ENCODE measurements at places on chromosomes 13 and 19.
A peak's percentile ranks its signal among the peaks of the same experiment; 100 is the strongest.

- no peak for DNase-seq
These were observed 64.4 kb downstream of the B3GLCT start for GRCh38 chr13:31264151-31264550.

DNA sequence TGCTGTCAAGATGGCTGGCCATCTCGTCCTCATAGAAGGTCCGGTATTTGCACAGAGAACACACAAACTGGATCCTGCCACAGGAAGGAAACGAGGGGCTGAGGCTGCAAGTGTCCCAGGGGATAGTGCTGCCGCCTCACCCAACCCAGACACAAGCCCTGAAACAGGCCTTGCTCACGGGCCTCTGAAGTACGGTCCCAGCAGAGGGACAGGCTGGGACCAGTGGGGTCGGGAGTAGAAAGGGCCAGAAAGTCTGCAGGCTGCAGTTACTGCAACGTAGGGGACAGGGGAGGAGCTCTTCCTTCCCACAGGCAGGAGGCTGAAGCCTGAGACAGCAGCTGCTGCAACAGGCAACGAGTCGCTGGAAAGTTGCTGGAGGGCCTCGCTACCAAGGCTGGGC lies 18.2 kb upstream of the AKAP8 start:
- no peak for DNase-seq

GRCh38 chr19:42217520-42218437 lies at the start of gene DEDD2:
DEDD2 (minus strand) TSS chr19:42217677; CDS start chr19:42217007, 670 bp downstream.
- peak; percentile 98 for DNase-seq

DNA sequence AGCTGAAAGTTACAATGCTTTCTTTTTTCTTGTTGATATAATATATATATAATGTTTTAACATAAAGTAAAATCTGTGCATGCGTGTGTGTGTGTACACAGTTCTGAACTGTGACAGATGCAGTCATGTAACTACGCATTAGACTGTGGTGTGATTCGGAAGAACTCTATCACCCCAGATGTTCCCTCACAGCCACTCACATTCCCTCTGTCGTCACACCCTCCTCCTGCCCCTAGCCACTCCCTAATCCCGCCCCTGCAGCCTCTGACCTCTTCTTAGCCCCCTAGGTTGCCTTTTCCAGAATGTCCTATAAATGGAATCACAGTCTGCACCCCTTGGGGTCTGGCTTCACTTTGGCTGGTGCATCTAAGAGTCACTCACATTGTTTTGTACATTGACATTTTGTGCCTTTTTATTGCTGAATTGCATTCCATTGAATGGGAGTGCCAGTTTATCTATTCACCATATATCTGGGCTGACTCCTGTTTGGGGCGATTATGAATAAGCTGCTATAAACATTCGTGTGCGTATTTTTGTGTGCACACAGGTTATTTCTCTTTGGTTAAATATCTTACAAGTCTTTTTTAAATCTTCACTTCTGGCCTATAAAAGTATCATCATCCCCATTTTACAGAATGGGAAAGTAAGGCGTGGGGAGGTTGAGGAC lies 20.4 kb downstream of the DHRS12 start:
- DNase-seq: no peak

GRCh38 chr13:114073881-114074612 lies 58.4 kb downstream of the RASA3 start:
- DNase-seq: no peak

GRCh38 chr19:11887611-11888531 lies at the start of gene ZNF69:
ZNF69 (plus strand) TSS chr19:11887782; CDS start chr19:11887924, 142 bp downstream.
- peak; percentile 90 for DNase-seq

DNA sequence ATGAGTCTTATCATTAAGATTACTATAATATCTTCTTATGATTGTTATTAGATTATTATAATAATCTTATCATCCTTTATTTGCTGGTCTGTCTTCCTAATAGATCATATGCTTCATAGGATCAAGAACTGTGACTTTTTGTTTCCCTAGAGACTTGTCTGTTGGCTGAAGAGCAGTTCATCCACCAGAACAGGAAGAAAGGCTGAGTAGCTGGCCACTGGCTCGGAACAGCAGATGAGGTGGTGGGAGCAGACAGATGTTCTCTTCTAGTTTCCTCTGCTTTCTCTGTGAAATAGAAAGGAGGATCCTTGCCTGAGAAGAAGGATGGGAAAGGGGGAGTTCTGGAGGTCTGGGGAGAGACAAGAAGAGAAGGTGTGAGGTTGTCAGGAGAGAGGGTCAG lies 120.0 kb downstream of the CCNA1 start:
- no peak for DNase-seq

DNA sequence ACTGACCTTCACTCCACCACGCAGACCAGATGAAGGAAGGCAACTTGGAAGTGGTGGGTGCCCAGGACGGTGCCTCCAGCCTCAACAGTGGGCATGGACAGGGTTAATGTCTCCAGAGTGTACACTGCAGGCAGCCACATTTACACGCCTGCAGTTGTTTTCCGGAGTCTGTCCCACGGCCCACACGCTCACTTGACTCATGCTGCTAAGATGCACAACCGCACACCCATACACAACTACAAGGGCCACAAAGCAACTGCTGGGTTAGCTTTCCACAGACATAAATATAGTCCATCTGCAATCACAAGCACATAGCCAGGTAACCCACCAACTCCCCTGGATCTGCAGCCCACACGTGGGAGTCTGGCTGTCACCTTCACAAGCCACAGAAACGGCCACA lies 12.6 kb upstream of the AXL start:
- DNase-seq: no peak

DNA sequence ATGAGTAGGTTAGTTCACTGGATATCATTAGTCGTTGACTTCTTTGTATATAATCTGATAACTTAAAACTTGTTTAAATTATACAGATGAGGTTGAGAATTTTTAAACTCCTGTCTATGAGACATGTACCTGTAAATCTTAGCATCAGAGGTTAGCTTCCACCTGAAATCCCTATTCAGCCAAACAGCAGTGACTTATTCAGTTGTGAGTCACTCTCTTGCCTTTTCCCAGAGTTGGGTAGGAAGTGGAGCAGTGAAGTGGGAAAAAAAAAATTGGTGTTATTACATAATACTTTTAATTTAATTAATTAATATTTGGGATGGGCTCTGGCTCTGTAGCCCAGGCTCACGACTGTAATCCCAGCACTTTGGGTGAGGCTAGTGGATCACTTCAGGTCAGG lies 32.9 kb downstream of the ZNF701 start:
- DNase-seq: no peak

DNA sequence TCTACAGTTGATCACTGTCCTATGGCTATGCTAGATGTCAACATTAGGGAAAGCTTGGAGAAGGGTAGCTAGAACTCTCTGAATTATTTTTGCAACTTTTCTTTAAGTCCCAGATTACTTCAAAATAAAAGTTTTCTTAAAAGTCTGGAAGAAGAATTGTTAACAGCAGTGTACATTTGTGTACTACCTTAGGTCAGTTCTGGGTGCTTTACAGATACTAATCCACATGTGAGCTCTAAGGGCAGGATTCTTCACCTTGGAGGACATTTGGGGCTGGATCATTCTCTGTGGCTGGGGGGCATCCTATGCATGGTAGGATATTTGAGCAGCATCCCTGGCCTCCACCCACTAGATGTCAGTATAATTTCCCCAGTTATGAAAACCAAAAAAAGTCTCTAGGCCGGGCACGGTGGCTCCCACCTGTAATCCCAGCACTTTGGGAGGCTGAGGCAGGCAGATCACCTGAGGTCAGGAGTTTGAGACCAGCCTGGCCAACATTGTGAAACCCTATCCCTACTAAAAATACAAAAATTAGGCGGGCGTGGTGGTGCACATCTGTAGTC lies 2.8 kb downstream of the BRME1 start:
- DNase-seq: no peak

DNA sequence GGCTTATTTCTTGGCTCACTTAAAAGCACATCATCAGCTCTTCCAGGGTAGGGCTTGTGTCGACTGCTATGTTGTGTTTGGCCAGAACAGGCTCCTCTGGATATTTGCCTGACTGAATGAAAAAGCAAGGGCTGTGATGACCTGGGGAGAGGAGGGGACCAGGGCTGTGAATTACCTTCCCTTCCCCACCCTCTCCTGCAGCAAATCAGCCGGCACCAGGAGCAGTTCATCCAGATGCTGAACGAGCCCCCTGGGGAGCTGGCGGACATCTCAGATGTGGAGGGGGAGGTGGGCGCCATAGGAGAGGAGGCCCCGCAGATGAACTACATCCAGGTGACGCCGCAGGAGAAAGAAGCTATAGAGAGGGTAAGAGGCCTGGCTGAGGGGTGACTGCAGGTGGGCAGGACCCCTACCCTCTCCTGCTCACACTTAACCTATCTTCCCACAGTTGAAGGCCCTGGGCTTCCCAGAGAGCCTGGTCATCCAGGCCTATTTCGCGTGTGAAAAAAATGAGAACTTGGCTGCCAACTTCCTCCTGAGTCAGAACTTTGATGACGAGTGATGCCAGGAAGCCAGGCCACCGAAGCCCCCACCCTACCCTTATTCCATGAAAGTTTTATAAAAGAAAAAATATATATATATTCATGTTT lies 4.4 kb downstream of the GADD45GIP1 start:
- no peak for DNase-seq

- DNase-seq: no peak
These were observed 139.3 kb downstream of the PCDH9 start for GRCh38 chr13:67090856-67091255.

DNA sequence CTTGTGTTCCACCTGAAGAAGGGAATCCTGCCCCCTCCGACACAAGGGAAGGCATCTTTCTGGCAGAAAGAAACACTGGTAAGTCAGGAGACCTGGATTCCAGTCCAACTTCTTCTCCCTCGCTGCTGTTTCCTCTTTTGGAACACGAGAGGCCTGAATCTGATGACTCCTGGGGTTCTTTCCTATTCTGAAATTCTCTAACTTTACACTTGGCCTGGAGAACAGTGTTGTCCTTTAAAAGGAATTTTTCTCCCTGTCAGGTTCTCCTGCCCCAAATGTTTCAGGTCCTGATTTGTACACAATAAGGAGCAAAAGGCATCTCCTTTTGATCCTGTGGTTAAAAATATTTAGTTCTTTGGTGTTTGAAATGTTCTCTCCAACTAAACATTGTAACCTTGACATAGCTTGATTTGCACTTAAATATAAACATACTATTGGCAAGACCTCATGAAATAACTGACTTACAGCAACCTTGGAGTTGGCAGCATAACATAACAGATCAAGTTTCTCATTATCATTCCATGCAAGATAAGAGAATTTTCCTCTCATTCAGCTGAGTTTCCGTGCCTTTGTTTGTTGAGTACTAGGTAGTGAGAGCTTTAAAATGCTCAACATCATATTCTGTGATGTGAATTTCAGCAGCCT lies 244.8 kb downstream of the COG6 start:
- DNase-seq: no peak

- DNase-seq: no peak
These were observed 10.2 kb upstream of the JSRP1 start for GRCh38 chr19:2266183-2266993.

DNA sequence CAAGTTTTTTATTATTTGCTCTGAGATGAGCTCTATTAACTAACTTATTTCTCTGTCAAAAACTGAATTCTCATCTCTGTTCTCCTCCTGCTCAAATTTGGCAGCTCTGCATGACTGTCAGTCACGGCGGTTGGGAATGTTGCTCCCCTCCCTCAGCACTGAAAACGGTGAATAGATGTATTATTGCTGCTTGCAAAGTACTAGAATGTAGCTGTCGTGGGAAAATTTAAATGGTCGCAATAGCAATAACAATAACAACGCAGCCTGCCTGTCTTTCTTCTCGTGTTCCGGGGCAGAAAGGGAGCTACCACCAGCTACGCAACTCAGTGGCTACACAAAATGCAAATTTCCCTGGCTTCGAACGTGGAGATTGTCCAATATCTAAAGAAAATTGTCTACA lies 125.6 kb upstream of the FRY start:
- DNase-seq: no peak

DNA sequence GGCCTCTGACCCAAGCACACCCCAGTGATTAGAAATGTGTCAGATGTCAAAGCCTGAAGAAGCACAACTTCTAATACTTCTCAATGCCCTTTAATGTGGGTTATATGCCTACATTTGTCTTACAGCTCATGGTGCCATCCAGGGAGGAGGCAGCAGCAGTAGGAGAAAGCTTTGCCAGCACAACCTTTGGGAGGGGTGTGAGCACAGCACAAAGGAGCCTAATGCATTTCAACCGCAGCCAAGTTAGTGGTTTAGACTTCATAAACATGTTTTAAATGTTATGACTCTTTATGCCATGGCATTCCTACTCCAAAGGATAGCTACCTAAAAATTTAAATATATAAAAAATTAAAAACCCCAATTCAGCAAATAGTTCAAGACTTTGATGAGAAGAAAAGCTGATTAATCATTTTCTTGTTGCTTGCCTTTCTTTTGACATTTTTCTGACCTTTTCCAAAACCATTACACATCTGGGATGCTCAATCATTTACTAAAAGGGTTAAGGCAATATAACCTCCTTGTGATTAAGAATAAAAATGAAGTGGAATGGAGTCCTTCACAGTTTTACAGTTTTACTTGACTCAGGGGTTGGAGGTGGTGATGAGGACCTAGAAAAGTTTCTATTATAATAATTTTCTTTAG lies 142.7 kb downstream of the DLEU7 start:
- DNase-seq: no peak

DNA sequence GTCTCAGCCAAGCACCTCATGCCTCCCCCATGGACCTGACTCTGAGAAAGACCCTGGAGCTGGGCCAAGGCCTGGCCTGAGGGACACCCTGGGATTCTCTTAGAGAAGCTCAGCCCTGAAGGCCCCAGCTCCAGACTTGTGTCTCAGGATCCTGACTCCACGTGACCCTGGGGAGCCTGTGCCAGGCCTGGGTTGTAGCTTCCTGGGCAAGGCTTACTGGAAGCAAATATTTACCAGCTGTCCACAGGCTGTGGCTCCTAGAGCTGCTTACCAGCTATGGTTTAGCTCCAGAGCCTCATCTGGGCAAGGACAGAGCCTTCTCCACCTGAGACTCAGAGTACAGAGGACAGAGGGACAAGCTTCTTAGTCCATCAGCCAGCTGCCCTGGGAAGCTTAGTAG lies 61.0 kb upstream of the CEACAM8 start:
- DNase-seq: no peak

GRCh38 chr13:113419531-113420193 lies 33.6 kb downstream of the ADPRHL1 start:
- DNase-seq: no peak

GRCh38 chr19:960601-960938 lies 23.6 kb upstream of the WDR18 start:
- no peak for DNase-seq

GRCh38 chr13:36377826-36378468 lies 31.8 kb upstream of the SPART start:
- DNase-seq: no peak

- DNase-seq: no peak
These were observed 139.2 kb downstream of the TNFSF13B start for GRCh38 chr13:108408672-108409071.

GRCh38 chr13:54733639-54734038 lies 1705.0 kb downstream of the OLFM4 start:
- no peak for DNase-seq

- DNase-seq: no peak
These were observed 136.4 kb downstream of the STOML3 start for GRCh38 chr13:38854226-38854625.

- no peak for DNase-seq
These were observed 1379.9 kb downstream of the UQCRFS1 start for GRCh38 chr19:27833031-27833430.

- no peak for DNase-seq
These were observed 298.3 kb downstream of the DIAPH3 start for GRCh38 chr13:59865398-59865797.

- DNase-seq: no peak
These were observed 10.9 kb downstream of the GARRE1 start for GRCh38 chr19:34265221-34265650.

GRCh38 chr13:48828962-48829411 lies 146.7 kb upstream of the FNDC3A start:
- DNase-seq: no peak

GRCh38 chr19:28489776-28490175 lies 723.2 kb downstream of the UQCRFS1 start:
- DNase-seq: no peak
